Hindlimb muscle (tissue), 1 donor: ENCODE measurements at places on chromosomes 13 and 19.

GRCh38 chr13:36774931-36775330 is 44.1 kb upstream of the RFXAP start:
- DNase-seq = no peak

DNA sequence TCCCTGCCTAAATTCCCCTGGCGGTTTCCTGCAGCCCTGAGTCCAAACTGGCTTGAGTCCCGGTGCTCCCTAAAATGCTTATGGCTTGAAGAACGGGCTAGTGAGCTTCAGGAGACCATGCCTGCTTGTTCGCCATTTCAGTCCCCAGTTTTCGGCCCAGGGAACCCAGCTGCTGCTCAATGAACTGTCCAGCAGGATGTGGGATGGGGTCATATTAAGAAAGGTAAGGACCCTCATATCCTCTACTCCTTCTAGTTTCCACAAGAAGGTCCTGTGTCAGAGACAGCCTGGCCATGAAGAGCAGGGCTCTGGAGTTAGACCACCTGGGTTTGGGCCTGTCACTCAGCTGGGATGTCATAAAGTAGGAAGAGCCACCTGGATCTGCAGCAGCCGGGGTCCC is 17.0 kb upstream of the SPC24 start:
- no peak for DNase-seq

GRCh38 chr19:12052091-12052496 is 667 bp downstream of the ZNF878 start:
- DNase-seq = no peak

- DNase-seq = no peak
Measured at GRCh38 chr13:20877902-20878301, 24.6 kb downstream of the XPO4 start.

- DNase-seq = peak; percentile 79
Measured at GRCh38 chr19:2060884-2061494, 9.9 kb upstream of the MKNK2 start.

DNA sequence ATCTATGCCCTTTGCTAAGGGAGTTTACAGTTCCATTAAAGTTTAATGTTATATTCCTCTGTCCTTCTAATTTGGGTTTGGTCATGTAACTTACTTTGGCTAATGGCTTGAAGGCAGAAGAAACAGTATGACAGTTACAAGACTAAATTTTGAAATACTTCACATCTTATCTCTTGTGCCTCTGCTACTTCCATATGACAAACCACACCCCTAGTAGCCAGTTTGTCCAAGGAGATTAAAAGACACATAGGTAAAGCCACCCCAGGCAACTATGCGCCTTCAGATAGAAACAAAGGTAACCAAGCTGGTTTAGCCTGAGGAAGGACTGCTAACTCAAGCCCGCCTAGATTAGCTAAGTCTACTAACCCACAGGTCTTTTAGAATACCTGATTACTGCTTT is 273.4 kb upstream of the MIR17HG start:
- no peak for DNase-seq

DNA sequence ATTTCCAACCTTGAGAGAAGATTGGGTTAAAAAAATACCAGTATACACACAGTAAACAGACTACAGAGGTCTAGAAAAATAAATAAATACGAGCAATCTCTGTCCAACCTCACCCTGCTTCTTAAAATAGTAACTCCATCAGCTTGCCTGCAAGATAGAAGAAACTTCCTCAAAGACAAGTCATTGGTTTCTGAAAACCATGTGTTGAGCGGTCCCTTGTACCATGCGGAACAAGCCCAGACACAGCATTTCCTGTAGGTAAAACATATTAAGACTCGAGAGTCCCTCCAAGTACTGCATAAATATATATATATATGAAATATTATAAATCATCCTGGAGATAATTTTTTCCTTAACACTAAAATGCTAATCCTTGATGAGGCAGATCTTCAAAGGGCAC is 157.4 kb downstream of the MZT1 start:
- DNase-seq = no peak

DNA sequence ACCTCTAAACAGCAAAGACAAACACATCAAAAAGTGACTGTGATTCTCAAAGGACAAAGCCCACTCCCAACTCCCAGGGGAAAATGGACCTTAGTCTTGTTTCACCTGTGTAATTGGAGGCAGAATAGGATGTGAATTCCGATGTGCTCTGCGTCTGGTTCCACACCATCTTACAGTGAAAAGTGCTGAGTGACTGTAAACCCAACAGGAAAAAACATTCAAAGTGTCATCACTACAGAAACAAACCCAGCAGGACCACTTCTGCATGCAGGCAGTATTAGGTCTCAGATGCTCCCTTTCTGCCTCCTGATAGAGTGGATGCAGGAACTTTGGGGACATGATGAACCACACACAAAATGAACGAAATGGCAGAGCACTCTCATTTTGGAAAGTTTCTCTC is 6.5 kb downstream of the UQCRFS1 start:
- DNase-seq = no peak

DNA sequence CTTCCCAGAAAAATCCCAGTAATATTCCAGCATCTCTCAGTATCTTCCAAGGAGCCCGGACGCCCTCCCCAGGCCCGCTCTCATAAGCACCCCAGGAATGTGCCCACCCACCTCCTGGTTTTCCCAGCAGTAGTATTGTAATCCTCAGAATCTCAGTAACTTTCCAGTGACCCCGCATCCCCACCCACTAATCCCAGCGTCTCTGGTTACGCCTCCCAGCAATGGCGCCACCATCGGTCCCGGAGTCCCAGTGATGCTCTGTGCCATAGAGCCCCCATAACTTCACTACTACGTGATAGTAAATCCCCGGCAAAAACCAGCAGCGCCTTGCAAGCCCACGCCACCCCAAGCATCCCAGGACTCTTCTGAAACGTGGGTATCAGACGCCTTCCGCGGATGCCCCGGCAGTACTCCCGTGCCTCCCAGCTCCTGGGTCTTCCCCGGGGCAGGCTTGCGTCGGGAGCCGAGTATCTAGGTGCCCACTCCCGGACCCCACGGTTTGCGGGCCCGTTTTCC is 928 bp upstream of the PNPLA6 start:
- peak; percentile 87 for DNase-seq

DNA sequence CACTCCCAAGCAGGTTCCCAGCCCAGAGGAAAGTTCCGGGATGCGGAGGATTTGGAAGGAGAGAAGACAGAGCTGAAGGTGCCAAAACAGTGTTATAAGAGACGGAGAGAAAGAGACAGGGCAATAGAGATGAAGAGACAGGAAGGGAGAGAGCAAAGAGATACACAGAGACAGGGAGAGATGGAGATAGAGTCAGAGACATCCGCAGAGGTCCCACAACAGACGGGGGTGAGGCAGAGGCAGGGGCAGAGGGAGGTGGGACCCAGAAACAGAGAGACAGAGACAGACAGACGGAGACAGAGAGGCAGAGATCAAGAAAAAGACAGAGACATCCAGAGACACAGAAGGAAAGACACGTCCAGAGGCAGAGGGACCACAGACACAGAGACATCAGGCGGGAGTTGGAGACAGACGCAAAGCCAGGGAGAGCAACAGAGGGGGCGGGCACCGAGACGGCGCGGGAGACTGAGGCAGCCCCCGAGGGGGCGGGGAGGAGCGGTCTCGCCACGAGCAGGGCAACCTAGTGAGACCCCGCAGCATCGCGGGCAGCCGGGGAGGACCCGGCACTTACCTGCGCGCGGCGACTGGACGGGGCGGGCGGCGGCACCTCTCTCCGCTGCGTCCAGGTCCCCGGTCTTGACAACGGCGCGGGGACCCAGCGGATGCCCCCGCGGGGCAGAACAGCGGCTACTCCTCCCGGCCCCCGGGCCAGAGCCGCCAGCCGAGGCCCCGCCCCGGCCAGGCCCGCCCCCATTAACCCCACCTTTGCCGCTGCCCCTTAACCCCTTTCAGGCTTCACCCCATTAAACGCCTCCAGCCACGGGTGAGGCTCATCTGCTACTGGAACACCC is at the start of gene GPR4:
TSS of gene GPR4 (minus strand) at position 689 of the 851 bp plus-strand sequence. CDS start 10,346 bp downstream, outside the sequence.
- DNase-seq = no peak

- DNase-seq = no peak
Measured at GRCh38 chr13:70964874-70965273, 856.6 kb upstream of the KLHL1 start.

DNA sequence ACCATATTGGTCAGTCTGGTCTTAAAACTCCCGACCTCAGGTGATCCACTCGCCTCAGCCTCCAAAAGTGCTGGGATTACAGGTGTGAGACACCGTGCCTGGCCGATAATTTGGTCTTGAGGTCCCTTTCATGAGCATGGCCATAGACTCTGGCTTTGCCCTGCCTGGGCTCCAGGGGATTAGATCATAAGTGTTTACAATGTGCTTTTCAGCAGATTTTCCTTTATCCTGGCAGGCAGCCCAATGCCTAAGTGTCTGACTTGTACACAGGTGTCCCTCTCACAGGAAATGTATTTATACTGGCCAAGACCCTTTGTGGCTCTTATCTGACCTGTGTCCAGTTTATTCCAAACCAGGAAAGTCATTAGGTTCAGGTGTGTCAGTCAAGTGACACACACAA is 15.9 kb downstream of the BCAM start:
- no peak for DNase-seq

DNA sequence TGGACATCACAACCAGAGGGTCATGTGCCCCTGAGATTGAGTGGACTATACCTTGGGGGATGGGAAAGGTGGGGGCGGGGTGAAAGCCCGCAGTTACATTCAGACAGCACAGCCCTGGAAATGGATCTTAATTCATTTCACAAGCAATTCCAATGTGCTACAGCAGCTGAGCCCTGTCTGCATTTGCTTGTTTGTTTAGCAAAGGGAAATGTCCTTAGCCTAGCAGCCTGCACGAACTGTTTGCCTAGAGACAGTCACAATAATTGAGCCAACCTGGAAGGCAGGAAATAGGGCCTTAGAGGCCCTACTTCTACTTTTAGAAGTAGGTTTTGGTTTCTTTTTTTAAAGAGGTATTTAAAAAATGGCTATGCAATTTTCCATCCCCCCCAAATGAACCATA is 177.3 kb upstream of the KL start:
- DNase-seq = peak; percentile 59

DNA sequence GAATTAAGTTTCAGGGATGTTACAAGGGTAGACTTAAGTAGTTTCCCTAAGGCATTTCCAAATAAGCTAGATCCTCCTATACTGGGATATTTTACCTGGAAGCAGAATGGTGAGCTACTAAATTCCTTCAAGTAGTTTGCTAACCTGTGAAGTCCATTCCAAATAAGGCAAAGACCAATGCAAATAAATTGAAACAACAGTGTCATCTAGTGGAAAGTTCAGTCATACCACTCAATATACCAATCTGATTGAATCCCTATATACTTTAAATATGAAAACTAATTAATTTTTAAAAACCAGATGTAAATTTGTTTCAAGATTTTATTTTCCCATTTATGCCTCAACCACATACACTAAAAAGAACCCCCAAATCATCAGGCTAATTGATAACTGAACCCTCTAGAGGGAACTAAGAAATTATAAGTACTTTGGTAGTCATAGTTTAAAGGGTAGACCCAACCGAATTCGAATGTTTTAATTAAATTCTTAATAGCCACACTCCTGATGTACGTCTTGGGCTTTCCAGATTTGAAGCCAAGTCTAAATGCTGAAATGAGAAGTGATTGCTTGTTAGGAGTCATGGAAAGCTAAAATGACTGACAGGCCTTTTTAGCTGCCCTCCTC is 223.7 kb downstream of the TBC1D4 start:
- peak; percentile 48 for DNase-seq

DNA sequence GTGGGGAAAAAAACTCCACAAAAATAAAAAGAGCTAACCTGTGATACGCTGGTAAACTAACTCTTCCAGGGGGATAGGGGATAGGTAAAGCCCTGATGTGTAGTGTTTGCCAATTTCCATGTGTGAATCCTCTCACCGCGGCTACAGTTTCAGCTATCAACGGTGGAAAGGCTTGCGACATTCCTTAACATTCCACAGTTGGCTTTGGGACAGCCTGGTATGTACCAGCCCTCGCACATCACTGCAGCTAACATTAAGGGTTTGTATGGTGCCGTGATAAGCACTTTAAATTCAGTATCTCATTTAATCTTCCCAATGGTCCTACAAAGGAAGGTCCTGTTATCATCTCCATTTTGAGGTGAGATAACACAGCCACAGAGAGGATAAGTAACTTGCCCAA is 112.4 kb downstream of the KATNAL1 start:
- DNase-seq = no peak

GRCh38 chr19:13396250-13397080 is 109.8 kb downstream of the CACNA1A start:
- DNase-seq = peak; percentile 11

DNA sequence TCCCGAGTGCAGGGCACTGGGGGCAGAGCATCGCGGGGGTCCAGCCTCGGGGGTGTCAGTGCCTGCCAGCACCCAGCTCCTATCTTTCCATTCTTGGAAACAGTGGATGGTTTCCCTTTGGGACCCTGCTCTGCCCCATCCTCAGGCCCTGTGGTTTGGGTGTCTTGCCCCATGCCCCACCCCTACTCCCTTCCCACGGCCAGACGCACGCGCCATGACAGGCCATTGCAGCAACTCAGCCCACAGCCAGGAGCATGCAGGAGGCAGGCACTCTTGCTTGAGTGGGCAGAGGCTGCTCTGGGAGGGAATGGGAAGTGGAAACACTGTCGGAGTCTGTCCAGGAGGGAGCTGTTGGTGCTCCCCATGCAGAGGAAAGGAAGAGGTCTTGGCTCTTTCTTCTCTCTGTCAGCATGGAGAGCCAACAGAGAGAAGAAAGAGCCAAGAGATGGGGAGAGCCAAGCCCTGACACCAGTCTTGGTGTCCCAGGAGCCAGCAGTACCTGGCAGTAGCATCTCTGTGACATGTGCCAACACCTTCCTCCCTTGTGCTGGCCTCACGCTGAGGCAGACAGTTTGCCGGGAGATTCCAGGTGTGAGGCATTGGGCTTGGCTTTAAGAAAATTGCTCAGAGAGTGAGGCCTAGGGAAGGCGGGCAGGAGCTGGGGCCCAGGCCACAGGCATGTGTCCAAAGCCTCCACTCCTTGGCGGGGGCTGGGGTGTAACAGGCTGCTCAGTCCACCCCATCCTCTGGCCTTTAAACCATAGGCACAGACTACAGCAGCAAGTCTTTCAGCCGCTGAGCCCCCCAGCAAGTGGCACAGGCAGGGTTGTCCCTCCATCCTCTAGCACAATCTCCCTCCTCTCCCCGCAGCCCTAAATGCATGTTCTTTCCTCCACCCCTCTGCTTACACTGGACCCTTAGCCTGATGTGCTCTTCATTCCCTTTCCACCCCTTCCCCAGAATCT is 86.7 kb upstream of the UQCRFS1 start:
- DNase-seq = peak; percentile 36

GRCh38 chr19:35500611-35501010 is 10.3 kb upstream of the KRTDAP start:
- no peak for DNase-seq

DNA sequence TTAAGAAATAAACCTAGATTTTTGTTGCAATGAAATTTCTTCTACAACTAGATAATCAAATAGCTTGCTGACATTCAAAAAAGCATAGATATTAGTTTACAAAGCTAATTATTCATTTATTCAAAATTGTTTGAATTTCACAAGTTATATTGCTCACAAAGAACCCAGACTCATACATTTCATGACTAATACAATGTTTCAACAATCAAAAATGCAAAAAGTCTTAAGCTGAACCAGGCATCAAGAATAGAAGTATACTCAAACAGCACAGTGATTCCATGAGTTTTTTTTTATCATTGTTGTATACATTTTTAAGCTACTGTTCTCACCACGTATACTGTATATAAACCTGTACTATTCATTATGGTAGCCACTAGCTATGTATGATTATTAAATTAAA is 51.0 kb downstream of the DIAPH3 start:
- DNase-seq = no peak
